ENCODE measurements at places on chromosomes 1 and 21.

DNA sequence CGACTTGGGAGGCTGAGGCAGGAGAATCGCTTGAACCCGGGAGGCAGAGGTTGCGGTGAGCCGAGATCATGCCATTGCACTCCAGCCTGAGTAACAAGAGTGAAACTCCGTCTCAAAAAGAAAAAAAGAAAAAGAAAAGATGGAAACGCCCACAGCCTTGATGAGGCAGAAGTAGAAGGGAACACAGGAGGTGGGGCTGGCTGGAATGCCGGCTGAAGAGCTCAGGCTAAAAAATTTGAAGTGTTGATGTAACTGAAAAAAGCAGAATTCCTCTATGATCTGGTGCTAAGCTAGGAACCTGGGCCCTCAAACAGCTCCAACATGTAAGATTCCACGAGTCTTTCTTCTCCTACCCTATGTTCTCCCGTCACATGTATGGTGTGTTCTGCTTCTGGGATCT is 53.6 kb downstream of the SLC66A1 start:
- no peak for DNase-seq

DNA sequence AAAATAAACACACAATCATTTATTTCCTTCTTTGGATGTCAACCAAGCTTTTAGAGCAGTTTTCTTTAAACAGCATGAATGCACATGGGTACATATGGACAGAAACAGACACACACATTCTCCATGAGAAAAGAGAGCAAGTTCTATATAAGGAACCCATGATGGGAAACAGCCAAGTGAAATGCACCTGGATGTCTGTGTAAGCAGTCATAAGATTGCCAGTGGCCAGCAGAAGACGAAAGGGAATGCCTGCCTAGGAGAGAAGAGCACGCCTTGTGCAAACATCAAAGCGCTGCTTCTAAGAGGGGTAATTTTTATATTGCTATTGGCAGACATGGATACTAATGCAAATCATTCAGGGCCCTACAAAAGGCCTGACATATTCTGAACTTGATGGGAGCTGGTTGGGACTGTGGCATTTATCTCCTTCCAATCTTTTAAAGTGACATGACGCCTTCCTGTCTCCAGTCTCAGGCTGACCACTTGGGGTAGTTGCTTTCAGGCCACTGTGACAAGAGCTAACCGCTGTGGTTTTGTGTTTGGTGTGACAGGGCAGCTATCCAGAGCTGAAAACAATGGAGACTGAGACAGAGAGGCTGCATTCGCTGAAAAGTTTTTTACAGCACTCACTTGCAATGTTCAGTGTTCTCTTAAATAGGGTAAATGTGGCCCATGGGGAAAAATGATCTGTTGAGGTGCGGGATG is 75.0 kb upstream of the DPT start:
- DNase-seq = no peak

- no peak for DNase-seq
Observed at GRCh38 chr1:18197299-18197698, 89.7 kb downstream of the IGSF21 start.

DNA sequence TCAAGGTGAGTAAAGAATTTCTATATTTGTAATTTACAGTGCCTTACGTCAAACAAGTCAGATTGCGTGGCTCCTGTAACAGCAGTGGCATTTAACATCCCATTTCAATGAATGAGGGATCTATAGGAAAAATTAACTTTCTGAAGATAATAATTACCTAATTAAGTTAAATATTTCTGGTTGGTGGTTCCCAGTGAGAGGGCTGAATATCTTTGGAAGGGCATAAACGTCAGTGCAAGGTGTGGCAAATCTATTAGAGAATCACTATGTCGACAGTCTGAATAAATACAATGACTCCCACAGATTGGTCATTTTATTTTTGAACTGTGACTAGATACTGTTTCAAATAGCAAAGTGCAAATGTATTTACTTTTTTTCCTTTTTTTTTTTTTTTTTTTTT is 80.0 kb downstream of the S1PR1 start:
- no peak for DNase-seq

GRCh38 chr1:46596846-46597245 is 7.2 kb downstream of the MKNK1 start:
- no peak for DNase-seq

DNA sequence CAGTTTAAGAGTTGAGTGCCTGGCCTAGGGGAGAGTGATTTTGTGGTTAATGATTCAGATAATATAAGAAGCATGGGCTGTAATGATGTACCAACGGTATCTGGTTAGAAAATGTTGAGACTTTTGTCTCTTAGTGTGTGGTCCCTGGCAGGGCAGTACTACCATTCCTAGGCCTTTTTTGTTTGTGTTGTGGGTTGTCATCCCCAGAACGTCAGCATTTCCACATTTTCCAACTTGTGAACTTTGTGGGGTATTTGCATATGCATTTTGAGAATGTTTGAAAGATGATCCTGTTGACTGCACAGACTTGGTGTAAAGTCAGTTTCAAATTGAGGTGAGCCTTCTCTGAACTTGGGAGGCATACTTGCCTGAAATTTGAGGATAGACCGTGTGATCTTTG is 11.4 kb downstream of the NEK7 start:
- DNase-seq = no peak

DNA sequence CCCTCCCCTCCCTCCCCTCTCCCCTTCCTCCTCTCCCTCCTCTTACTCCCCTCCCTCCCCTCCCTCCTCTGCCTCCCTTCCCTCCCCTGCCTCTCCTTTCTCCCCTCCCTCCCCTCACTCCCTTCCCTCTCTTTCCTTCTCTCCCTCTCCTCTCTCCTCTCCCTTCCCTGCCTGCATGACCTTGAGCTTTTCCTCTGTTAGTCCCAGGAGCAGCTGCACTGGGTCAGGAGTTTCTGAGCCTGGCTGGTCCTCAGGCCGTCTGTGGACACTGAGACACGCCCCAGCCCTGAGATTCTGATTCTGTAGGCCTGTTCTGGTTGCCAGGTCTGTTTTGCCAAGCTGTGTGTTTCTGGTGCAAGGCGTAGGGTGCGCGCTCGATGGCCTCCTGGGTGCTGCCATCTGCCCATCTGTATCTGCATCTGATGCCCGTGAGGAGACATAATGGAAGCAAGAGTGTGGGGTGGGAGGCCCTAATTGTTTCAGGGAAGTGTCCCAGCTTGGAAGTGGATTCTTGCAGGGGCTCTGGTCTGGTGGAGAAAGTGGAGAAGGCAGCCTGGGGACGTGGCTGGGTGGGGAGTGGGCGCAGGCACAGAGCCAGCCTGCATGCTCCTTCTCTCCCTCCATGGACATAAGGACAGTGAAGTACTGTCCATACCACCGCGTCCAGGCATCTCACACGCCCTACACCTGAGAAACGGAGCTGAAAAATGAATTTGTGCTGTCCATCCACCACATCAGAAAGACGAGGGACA is 97.2 kb downstream of the WDR4 start:
- no peak for DNase-seq

- DNase-seq = peak; percentile 64
Observed at GRCh38 chr1:16073490-16074119, at the start of gene FAM131C. Gene FAM131C (minus strand): TSS chr1:16073651. CDS start chr1:16073442, 209 bp downstream.

GRCh38 chr1:180988253-180988752 is 34.4 kb downstream of the STX6 start:
- no peak for DNase-seq

DNA sequence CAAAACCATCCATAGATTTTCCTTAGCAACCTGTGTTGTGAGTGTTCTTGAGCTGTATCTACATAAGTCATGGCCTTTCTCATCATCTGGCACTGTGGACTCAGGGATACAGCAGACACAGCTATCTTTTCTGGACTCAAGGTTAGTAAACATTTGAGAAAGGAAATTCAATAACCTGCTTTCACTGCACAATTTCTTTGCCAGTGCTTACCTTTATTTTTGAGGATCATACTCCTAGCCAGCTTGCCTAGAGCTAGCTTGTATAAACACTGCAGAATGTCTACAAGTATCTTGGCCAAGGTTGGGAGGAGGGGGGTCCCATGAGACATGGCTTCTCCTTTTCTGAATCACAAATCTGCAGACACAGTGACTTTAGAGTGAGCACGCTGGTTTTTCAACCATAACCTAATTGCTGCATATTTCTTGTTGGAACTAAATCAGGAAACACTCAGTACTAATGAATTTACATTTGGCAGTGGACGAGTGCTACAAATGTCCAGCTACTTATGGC is 27.2 kb downstream of the ADAMTS5 start:
- no peak for DNase-seq

GRCh38 chr1:114330451-114330983 is 176.8 kb upstream of the SYT6 start:
- DNase-seq = no peak

DNA sequence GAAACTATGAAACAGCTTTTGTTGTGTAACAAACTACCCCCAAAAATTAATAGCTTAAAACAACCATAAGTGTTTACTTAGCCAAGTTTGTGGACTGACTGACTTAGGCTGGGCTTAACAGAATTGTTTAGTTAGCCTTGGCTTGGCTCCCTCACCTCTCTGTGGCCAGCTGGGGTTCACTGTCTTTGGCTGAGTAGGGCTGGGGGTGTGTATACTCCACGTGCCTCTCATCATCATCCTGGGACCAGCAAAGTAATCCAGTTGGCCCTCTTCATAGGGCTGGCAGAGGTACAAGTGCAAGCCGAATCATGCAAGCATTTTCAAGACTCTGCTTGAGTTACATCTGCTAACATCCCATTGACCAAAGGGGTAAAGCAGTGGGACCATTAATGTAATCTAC is 252.3 kb downstream of the BRINP2 start:
- DNase-seq = no peak

- DNase-seq = no peak
Observed at GRCh38 chr1:16425125-16426025, 11.8 kb downstream of the SPATA21 start.

GRCh38 chr1:92961896-92962752 is 862 bp upstream of the DIPK1A start:
- DNase-seq = peak; percentile 63

DNA sequence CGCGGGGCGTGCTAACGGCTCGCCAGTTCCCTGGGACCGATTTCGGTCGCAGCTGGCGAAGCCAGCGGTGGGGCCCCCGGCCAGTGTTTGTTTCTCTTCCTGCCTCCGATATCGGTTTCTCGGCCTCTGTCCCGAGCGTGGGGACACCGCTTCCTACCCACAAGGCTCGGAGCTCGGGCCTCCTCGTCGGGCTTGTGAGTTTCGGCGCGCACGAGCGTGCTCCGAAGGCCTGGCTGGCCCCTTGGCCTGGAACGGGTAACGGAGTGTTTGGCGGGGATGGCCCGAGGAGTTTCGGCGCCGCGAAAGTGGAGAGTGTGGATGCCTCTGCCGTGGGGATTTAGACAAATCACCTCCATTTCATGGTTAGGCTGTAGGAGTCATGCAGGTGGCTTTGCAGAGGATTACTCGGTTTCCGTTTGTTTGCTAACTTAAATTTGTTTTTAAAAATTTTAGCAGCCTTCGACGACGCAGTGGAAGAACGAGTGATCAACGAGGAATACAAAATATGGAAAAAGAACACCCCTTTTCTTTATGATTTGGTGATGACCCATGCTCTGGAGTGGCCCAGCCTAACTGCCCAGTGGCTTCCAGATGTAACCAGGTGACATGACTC is 559 bp downstream of the RBBP4 start:
- no peak for DNase-seq

DNA sequence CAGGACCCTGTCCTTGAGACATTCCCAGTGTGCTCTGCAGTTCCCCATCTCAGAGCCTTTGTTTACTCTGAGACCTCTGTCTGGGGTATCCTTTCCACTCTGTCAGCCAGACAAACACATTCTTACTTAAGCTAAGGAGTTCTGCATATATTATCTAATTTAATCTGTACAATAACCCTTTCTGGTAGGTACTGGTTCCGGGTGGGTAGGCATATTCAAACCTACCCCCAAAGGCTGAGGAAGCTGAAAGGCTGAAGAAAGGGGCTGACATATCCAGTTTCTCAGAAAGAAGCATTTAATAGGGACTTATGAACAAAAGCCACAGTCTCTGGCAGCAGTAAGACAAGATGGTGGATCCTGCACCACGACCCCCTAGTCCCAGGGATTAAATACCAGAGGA is 53.1 kb downstream of the KCNN3 start:
- DNase-seq = no peak

GRCh38 chr1:111203681-111204200 is 3.3 kb upstream of the DENND2D start:
- DNase-seq = peak; percentile 89

DNA sequence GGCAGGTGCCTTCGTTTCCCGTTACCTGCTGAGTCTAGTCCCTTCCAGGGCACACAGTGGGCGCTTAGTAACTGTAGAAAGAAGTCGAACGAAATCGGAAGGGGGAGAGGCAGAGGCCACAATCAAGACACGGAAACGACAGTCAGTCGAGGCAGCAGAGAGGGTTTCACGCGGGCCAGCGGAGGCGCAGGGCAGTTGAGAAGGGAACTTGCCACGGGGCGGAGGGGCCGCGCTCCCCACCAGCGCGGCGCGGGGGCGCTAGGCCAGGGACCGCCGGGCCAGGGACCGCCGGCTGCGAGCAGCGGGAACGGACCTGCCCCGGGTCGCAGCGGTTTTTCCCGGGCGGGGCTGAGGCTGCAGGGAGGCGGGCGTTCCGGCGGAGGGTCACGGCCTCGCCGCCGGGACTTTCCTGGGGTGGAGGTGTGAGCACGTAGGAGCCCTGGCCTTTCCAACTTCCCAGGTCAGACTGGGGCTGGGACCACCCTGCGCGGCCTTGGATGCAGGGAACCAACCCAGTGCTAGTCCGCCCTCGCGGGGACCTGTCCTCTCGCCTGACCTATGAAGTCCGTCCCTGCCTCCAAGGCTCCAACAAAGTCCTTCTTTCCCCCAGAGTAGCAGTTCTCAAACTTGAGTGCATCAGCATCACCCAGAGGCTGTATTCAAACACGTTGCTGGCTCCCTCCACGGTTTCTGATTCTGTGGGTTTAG is 150.1 kb upstream of the FGGY start:
- DNase-seq = peak; percentile 72

DNA sequence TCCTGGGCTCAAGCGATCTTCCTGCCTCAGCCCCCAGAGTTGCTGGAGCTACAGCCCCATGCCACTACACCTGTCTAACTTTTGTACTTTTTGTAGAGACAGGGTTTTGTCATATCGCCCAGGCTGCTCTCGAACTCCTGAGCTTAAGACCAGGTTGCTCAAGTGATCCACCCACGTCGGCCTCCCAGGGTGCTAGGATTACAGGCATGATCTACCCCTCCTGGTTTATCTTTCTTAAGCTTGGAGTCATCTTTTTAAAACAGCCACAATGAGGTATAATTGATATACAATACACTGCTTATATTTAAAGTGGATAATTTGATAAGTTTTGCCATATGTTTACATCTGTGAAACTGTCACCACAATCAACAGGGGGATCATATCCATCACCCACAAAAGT is 25.4 kb upstream of the WDR26 start:
- no peak for DNase-seq

- DNase-seq = no peak
Observed at GRCh38 chr1:62995173-62995572, 211.2 kb downstream of the ATG4C start.

DNA sequence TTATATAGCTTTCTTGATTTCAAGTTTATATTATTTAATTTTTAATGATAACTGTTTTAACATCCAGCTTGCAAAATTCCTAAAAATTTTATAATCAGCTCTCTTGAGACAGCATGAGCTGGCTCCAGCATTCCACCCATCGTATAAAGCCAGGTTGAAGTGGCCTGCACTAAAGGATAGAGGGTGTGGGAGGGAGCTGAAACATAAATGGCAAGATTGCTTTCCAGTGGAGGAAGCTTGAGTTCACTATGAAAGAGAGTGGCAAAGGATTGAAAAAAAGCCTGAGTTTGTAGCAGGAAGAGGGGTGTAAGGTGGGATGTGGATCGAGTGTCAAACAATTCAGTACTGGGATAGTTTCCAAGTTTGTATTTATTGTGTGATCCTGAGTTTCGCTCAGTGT is 48.5 kb upstream of the ZNF644 start:
- no peak for DNase-seq

GRCh38 chr1:30686236-30686935 is 37.0 kb downstream of the MATN1 start:
- no peak for DNase-seq

- no peak for DNase-seq
Observed at GRCh38 chr21:43618940-43619339, 40.3 kb downstream of the HSF2BP start.
